ENCODE measurements at places on chromosomes 2 and 18.

- DNase-seq: no peak
Observed at GRCh38 chr2:199775267-199775666, 75.7 kb downstream of the FTCDNL1 start.

DNA sequence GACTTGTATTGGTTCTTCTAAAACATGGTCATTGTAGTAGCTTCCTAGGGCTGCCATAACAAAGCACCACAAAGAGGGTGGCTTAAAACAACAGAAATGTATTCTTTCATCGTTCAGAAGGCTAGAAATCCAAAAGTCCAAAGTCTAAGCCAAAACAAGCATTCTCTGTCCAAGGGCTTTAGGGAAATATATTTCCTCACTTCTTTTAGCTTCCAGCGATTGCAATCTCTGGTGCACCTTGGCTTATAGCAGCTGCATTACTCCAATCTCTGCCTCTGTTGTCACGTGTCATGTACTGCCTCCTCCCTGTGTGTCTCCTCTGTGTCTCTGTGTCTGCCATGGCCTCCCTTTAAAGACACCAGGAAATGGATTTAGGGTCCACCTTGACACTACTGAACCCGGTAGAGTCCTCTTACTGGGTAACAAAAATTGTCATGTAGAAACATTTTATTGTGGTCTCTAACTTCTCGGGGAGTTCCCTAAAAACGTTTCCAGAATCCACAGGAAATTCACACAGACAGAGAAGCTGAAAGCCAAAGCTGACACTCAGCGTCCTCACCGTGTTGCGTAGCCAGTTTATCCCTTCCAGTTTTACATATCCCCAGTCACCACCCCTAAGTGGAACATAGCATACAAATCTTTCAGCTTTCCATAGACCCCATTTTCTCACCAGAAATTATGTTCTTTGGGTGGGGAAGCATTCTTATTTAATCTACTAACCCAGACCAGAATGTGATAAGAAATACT lies 20.7 kb upstream of the TTN start:
- no peak for DNase-seq

- DNase-seq: no peak
Observed at GRCh38 chr2:151634736-151635467, 99.4 kb downstream of the NEB start.

DNA sequence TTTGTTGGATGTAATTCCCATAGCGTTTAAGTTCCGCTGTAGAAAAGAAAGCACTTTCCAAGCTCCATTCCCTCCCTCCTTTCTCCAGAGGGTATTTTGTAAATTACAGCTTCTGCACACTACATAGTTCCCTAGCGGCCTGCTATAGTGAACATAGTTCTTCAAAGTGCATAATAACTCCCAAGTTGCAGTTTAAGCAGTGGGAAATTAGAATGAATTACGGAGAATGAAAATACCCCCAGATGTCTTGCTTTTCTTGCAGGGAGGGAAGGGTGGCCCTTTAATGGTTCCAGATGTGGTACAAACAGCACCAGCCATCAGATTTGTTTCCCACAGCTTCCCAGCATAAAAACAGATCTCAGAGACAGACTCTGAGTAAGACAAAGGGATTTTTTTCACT lies 893.9 kb downstream of the SUCLG1 start:
- DNase-seq: no peak

DNA sequence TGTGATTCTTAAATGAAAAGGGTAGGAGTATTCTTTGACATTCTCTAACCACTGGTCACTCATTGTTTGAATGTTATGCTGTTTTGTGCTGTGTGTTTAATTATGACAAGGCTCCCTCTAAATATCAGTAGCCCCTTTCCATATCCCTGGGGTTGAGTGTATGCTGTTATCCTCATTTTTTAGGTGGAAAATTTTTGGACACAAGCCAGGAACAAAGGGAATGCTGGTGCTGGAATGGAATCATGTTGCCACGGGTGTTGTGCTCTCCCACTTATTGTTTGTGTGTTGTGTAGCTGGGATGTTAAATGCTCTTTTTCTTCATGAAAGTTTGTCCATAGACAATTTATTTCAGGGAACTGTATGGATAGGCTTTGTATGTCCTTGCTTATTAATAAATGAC lies 43.3 kb downstream of the ZNF532 start:
- no peak for DNase-seq

GRCh38 chr2:143375384-143375880 lies 246.2 kb downstream of the ARHGAP15 start:
- no peak for DNase-seq

All from activated T-cell treated with anti-CD3 and anti-CD28 coated beads, Interleukin-2, amount 50 U/mL, for 24 hours (primary cell).